NCI-H748 treated with DMSO at 0.1 percent for 48 hours (cell line): ENCODE measurements at places on chromosomes 7 and 10.

DNA sequence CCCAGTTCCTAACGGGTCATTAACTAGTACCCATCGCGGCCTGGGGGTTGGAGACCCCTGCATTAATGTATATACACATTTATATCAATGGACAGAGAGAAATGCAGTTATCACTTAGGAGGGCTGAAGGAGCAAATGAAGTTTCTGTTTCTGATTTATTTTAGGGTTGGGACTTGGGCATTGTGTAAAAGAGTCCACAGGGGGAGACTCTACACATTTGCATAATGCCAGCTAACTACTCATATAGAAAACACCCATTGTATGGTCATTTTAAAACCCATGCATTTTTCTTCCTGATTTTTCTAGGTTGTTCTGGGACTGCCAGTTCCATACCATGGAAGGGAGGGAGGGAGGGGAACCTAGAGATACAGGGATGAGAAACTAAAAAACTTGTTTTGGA, 23.5 kb downstream of the BCCIP start:
- DNase-seq: no peak

- DNase-seq: no peak
These were observed 64.5 kb upstream of the PODXL start for GRCh38 chr7:131620673-131621609.

DNA sequence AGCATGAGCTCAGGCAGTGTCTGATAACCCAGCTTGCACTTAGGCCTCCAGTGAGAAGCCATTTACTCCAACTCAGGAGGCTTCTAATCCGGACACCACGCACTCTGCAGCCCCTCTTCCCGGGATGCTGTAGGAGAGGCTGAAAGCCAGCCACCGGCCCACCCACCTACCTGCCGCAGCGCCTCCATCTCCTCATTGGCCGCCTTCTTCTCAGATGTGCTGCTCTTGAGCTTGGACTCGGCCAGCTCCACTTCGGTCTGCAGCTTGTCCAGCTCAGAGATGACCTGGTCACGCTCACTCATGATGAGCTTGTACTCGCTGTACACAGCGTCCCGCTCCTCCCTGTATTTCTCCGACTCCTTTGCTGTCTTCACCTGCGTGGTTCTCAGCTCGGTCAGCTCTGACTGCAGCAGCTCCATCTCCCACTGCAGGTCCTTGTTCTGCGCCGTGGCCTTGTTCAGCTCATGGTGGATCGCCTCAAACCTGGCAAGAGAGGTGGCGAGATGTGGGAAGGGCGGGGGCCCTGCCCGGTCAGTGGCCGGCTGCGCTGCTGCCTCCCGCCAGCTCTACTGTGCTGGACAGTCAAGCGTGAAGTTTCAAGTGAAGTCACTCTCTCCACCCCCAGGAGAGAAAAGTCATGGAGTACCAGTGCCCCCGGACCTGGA, 84.7 kb downstream of the DLG5 start:
- DNase-seq: no peak

GRCh38 chr10:35377050-35377728, 40.9 kb downstream of the CCNY start:
- DNase-seq: no peak

- no peak for DNase-seq
These were observed 6.4 kb upstream of the RPP30 start for GRCh38 chr10:90865401-90865800.

- DNase-seq: peak; percentile 6
These were observed at the start of gene ADAMTS14 for GRCh38 chr10:70672165-70673042. Gene ADAMTS14, plus strand, starts transcription at chr10:70672506. Its CDS starts 297 bp downstream, at chr10:70672803.

DNA sequence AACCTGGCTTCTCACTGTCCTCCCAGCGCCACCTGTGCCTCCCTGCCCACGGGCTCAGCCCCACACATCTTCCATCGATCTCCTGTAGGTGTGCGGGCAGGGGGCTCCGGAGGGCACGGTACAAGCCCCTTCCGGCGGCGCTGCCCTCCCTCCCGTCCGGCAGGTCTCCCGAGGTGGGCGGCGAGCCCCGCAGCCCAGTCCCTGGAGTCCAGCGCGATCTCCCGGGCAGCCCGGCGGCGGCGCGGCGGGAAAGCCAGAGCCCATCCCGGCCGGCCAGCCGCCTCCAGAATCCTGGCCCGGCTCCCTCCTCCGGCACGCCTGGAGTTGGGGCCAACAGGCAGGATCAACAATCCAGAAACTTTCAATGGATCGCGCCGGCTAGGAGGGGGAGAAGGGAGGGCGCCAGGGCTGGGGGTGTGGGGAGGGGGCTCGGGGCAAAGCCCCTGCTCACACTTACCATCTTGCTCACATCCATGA, 100.1 kb downstream of the HIP1 start:
- DNase-seq: no peak
